ENCODE measurements at places on chromosomes 7 and 10. TPM values are rescaled to one million over a fixed set of nuclear protein-coding genes. Genes with fewer than 3 reads are reported as not detected.

DNA sequence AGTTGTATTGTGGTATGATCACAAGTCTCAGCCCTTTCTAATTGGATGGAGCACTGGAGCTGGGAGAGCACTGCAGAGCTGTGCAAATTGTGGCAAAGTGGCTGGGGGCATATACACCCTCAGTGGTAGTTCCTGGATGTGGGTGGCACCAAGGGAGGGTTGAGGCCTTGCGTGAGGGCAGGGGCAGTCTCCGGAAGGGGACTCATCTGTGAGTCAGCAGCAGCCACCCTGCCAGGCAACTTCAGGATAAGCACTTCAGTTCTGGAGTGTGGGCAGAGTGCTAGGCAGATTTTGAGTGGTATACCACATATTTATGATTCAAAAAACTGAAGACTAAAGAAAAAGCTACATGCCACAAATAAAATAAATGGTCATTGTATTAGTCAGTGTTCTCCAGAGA lies 210.5 kb downstream of the ETV1 start:
- DNase-seq: peak; percentile 94

- no peak for DNase-seq
Measured at GRCh38 chr7:78479348-78479747, 680.8 kb downstream of the PHTF2 start.

DNA sequence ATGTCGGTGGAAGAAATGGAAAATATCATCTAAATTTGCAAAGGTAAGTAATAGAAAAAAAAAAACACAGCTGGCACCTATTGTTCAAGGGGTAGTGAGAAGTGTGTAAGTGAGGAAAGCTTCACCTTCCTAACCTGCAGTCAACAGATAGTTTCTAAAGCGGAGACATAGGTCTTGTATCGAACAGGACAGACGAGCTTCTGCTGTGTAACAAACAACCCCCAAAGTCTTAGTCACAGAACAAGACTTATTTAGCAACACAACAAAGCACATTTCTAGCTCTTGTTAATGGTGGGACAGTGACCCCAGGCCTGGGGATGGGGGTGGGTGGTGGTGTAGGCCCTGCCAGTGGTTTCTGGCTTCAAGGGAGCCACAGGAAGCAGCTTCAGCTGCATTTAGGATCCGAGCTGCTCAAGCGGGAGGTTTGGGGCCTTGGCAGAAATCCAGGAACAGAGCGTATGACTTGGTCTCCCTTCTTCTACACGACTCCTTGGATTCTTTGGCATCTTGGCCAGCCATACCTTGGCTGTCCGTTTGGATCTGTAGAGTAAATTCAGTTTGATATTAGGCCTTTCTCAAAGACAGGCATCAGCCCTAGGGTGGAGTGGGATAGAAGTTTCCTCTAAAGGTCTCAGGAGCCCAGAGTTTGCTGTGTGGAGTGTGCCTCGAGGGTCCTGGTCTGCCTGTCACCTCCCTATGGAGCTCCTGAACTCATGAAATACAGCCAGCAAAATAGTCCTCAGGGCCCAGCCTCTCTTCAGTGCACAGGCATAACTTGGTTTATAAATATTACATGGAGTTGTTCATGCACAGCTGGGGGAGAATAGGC lies 56.9 kb upstream of the SHH start:
- no peak for DNase-seq

GRCh38 chr10:30403494-30403893 lies 30.5 kb upstream of the MAP3K8 start:
- DNase-seq: no peak

The KCNIP2 gene
- not detected for total RNA-seq
